Common myeloid progenitor, CD34-positive (primary cell): ENCODE measurements at places on chromosomes 2 and 18.

GRCh38 chr2:100214265-100214971, 72.0 kb upstream of the AFF3 start:
- DNase-seq, result no peak

DNA sequence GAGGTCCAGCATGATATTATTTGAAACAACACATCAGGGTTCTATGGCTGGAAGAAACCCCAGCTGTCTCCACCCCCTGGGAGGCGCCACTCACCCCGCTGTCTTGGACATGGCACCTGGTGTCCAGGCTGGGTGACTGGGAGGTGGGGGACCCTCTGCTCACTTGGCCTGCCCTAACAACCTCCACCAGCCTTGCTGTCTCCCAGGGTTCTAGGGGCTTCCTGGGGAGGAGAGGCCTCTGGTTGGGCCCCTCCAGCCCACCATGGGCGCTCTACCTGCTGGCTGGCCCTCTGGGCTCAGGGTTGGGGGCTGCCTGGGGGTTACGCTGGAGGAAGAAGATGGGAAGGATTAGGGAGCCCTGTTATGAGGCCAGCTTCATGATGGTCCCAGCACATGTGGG, 16.3 kb downstream of the PER2 start:
- no peak for DNase-seq

DNA sequence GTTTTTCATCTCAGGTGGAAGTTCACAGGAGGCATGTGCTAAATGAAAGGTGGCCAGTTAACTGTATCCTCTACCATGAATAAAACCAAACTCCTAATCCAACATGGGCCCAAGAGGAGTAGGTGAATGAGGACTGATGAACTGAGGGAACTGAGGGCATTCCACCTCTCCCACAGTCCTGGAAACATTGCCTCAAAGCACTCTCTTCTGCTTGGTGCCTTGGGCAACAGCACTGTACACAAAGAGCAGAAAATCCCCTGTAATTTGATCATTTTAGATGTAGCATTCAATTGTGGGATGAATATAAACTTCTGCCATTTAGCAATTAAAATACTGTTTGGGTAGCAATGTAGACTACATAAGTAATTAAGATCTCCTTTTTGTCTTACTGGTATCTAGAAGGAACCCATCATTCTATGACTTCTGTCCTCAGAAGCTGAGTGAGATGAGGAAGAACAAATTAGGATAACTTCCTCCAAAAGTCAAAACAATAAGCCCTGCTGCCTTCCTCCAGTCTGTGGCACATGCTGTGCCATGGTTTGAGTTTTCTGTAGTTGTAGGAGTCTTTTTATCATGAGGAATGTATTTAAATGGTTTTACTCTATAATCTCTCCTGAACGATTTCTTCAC, 86.7 kb upstream of the ZEB2 start:
- DNase-seq, result peak; percentile 12

DNA sequence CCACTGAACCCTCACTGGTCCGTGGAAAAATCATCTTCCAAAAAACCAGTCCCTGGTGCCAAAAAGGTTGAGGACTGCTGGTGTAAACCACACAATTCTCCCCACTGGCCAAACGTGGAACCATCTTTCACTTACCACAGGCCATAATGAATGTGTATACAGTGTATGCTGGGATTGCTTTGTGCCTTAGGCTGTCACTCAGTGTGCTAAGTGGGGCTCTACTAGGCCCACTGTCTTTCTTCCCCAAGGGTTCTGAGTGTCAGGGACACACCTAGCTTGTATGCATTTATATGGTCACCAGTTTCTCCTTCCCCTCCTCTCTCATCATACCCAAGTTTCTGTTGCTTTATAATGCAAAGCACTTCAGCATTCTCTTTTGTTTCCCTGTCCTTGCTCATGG, 27.2 kb downstream of the SCYGR8 start:
- DNase-seq, result no peak

GRCh38 chr2:36667931-36668330, 28.6 kb upstream of the VIT start:
- DNase-seq, result no peak

- no peak for DNase-seq
These were observed 27.9 kb upstream of the GREB1 start for GRCh38 chr2:11505652-11506610.

DNA sequence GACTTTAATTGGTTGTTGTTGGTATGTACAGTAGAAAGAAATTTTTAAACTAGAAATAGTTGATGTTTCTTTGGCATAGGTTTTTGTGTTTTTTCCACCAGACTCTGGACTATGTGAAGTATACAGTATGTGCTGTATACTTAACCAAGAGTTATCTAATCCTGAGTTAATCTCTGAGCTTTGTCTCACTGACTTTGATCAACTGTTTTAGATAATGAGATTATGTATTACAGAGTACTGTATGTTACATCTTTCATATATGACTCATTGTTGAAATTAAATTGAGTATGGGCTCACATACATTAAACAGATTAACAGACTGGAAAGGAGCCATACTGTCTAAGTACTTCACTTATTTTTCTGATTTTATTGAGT, 38.0 kb downstream of the ACTR2 start:
- no peak for DNase-seq

DNA sequence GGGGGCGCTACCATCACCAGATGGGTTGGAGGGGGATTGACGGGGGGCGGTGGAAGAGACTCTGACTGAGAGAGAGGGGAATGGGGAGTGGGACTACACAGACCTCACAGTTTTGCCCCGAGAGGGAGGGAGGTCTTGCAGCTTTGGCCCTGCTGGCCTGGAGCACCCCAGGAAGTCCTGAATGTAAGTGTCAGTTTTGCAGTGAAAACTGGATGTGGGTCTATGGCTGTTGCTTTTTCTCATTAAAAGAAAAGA, 2.4 kb downstream of the TCF7L1 start:
- no peak for DNase-seq

DNA sequence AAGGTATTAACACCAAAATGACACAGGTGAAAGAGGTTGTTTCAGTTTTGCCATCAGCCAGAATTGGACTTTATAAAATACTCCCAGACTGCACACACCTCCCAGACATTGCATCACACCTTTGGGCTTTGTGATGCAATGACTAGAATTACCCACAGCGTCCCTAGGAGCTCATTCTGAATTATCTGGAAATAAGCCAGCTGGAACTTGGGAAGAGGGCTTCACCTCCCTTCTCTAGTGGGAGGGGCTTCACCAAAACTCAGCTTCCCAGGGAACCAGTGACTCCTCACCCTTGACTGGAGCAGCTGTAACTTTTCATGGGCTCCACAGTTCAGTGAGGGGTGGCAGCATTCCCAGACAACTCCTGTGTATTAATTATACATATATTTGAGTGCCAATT, 83.1 kb upstream of the BZW1 start:
- DNase-seq, result no peak
